ENCODE measurements at places on chromosomes 2 and 18.

- DNase-seq: no peak
Measured at GRCh38 chr2:86342488-86342887, 5.1 kb upstream of the REEP1 start.

DNA sequence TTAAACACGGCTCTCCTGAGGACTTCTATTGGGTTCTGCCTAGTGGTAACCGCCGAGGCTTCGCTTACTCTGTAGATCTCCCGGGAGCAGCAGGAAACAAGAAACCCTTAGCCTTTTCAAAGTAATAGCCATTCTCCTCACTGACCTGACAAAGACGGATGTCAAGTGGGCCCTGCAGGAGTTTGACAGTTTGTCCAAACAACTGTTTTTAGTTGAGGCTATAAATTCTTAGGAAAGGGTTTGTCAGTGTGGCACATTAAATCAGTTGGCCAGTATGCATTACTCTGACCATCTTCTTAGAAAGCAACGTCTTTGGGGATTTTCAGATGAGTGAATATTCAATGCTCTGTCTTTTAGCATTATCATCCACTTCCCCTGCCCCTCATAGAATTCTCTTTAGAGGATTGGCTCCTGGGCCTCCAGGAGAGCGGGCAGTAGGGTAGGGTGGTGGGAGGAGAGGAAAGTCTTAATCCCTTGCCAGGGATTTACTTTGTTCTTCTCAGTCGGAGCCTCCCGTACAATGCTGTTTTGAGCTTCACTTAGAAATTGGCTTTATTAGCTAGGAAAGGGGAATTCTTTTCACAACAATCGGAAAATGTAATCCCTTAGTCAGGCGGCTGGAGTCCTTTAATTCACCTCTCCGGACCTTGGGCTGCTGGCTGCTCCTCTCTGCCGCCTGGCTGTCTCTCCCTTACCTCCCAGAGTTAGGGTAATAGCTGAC lies 13.3 kb upstream of the C18orf32 start:
- no peak for DNase-seq

- no peak for DNase-seq
Measured at GRCh38 chr2:130365075-130365474, 9.2 kb downstream of the PTPN18 start.

DNA sequence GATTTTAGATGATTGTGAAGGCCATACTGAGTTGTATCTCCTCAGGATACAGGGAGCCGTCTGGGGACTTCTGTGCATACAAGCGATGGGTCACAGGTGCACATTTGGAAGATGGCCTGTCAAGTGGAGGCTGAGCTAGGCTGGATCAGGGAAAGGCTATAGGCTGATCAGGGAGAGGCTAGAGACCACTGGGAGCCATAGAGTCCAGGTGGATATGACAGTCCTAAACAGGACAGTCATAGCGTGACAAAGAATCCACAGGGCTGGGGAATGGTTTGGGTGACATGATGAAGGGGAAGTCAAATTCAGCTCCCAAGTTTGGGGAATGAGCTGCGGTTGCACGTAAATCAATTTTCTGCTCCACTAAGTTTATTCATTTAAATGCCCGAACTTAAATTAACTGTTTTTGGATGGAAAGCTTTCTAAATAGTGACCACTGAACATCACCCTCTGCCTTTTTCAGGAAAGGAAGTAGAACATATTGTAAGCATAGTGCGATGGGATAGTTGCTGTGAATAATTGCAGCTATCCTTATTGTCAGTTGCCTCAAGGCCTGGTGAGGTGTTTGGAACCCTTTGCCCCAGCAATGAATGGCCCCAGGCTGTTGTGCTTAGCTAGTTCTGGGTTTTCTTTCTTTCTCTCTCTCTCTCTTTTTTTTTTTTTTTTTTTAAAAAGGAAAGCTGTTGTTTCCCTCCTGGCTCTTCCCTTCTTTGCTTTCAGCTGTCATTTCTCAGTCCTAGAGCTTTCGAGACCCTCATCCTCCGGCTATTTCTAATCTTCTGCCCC lies 50.5 kb downstream of the KLHL29 start:
- no peak for DNase-seq

GRCh38 chr2:65549257-65549627 lies 116.8 kb upstream of the SPRED2 start:
- no peak for DNase-seq

- DNase-seq: no peak
Measured at GRCh38 chr2:240930631-240931318, 24.6 kb downstream of the CROCC2 start.

DNA sequence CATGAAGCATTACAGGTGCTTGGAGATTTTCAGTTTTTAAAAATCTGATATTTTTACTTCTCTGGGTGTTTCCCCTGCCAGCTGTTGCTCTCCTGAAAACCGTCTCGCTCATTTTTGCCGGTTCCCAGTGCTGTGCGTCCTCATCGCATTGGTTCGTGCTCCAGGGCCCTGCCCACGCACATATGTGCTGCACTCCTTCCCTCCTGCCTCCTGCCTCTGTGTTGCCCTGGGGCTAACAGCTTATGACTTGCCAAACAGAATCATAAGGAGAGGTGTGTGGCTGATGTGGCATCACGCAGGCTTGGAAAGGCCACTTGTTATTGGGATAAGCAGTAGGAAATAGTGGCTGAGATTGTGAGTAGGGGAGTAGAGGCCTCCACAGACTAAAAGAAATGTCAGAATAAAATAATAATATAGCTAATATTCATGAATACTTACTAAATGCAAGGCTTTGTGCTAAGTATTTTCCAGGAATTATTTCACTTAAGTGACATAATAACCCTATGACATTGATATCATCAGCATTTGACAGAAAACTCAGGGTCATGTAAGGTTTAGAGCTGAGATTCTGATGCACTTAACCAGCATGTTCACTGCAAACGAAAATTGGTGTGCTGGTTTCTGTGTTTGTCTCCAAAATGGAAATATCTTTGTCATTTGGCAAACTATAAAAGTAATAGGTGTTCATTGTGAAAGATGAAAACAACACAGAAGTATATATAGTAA lies 53.5 kb downstream of the SLC4A1AP start:
- DNase-seq: peak; percentile 72

- DNase-seq: no peak
Measured at GRCh38 chr2:164711766-164712138, 90.5 kb upstream of the GRB14 start.

- no peak for DNase-seq
Measured at GRCh38 chr18:5537860-5538259, 5.9 kb downstream of the EPB41L3 start.

DNA sequence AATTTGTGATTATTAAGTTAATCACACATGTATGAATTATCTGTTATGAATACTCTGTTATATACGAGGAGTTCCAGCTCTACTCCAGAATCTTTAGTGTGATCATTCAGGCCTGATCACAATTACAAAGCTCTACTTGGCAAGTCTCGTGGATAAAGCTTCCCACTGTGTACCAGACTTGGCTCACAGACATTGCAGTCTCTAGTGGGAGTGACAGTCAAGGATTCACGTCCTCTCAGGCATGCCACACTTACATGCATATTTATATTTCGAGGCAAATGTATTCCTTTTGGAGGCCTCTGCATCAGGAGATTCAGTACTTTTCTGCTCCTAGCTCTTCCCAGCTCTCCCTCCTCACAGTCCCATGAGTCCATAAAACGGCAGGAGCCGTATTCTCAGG lies 403.4 kb upstream of the CDH7 start:
- DNase-seq: no peak

DNA sequence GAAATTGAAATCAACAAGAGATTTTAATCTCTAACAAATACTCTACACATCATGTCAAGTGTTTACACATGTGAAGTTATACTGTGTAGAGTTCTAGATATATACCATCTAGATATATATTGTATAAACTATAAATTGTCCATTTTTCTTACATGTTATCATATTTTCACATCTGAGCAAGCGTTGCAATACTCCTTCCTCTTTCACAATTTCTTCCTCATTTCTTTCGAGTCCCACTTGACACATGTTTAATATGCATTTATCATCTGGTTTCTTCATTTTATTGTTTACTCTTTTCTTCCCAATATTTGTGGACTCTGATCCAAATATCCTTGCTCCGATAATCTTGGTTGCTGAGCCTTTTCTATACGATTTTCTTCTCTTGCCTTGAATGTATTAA lies 50.2 kb downstream of the UNC80 start:
- DNase-seq: no peak

- peak; percentile 16 for DNase-seq
Measured at GRCh38 chr2:48474574-48475298, 55.2 kb upstream of the STON1 start.

- DNase-seq: peak; percentile 18
Measured at GRCh38 chr2:97774425-97774824, 61.0 kb downstream of the ZAP70 start.

DNA sequence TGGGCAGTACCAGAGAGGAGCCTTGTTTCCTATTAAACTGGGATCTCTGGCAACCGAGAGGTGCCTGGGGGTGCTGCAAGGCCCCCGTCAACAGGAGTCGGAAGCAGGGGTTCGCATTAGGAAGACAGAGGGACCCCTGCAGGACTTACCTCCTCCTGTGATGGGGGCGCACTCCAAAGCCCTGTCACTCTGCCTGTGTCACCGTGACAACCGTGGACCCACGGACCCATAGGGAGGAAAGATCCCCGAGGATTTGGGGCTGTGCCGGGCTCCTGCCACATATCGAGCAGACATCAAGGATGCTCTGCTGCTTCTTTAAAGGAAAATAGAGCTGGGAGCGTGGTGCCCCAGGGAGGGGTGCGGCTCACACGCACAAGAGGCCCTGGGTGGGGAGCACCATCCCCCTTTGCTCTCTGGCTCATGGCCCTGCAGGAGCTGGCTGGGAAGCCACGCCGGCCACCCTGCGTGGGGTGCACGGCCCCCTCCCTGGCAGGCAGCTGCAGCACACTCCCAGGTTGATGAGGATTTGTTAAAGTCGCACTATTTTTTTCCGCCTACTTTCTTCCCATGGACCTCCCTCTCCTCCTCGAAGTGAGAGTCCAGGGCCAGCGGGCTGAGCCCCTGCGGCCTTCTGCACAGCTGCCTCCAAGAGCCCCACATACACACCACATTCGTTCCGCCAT lies 167.5 kb downstream of the TWIST2 start:
- no peak for DNase-seq

DNA sequence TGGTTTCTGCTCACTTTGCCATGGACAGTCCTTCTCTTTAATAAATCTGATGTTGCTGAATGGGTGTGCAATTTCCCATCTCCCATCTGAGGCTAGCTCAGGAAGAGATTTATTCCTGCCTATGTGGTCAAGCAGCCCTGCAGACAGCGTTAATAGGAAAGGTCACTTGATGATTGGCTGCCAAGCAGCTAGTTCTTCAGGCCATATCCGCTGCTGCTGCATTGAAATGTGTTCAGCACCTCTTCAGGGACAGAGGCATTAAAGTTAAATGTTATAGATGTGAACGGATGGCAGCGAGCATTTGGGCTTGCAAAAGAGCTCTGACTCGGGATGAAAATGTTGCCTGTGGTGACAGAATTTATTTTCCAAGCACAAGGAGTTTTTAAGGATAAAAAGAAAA lies 474.2 kb downstream of the PIK3C3 start:
- no peak for DNase-seq

Data from fibroblast of mammary gland (primary cell).